ENCODE measurements at places on chromosomes 12 and 14.

GRCh38 chr14:35352274-35353233, 52.0 kb downstream of the NFKBIA start:
- H3K36me3 ChIP-seq: no peaks in the 10 kb centered on the region
- H3K4me3 ChIP-seq: no peak overlapping the region
- no peak overlapping the region for H3K27ac ChIP-seq
- no peak for DNase-seq
- H3K27me3 ChIP-seq: no peaks in the 10 kb centered on the region

DNA sequence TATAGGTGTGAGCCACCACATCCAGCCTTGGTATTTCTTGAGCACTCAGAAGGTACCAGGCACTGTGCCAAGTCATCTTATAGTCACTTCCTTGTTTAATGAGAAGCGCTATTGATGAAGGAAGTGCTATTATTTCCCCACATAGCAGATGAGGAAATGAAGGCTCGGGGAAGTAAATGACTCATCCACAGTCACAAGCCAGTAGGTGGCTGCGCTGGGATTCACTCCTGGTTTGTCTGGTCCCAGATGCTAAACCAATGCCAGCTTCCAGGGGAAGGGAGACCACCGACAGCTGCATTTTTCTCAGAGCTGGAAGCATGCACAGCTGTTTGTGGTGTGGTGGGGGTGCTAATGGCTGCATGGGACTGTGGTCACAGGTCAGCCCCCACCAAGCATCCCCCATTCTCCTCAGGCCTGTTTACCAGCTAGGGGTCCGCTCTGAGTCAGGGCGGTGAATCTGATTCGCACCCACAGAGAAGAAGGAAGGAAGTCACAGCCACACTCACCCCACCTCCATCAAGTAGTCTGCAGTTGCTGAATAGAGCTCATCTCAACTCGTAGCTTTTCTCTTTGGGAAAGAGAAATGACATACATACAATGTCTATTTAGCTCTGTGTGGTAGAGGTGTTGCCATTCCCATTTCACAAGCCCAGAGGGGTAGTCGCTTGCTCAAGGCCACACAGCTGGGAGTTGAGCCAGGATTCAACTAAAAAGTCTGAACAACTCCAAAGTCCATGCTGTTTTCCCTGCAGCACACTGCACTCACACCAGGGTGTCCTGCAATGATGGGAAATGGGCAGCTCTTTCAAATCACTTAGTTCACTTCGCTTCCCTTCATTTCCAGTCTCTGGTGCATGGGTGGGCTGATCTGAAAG, 6.3 kb upstream of the LTBP2 start:
- H3K4me1 ChIP-seq: peaks cover 9% of the 10 kb centered on the region
- H3K27ac ChIP-seq: no peak overlapping the region

GRCh38 chr14:57066887-57067513, 201.7 kb downstream of the EXOC5 start:
- peaks cover 13% of the 10 kb centered on the region for H3K4me1 ChIP-seq
- DNase-seq: peak; percentile 83
- H3K36me3 ChIP-seq: no peaks in the 10 kb centered on the region
- no peak overlapping the region for H3K27ac ChIP-seq

GRCh38 chr12:14886271-14886670, 617 bp upstream of the MGP start:
- no peaks in the 10 kb centered on the region for H3K27me3 ChIP-seq
- H3K27ac ChIP-seq: no peak overlapping the region
- H3K4me1 ChIP-seq: no peaks in the 10 kb centered on the region

- no peak overlapping the region for H3K27ac ChIP-seq
- H3K4me3 ChIP-seq: no peak overlapping the region
- no peak for DNase-seq
These were observed 208.4 kb downstream of the PPM1H start for GRCh38 chr12:62726471-62726980.

- no peak overlapping the region for H3K4me3 ChIP-seq
- no peak for DNase-seq
- no peaks in the 10 kb centered on the region for H3K4me1 ChIP-seq
- H3K36me3 ChIP-seq: no peaks in the 10 kb centered on the region
- no peaks in the 10 kb centered on the region for H3K27me3 ChIP-seq
These were observed 80.0 kb downstream of the DRAM1 start for GRCh38 chr12:101957252-101957959.

DNA sequence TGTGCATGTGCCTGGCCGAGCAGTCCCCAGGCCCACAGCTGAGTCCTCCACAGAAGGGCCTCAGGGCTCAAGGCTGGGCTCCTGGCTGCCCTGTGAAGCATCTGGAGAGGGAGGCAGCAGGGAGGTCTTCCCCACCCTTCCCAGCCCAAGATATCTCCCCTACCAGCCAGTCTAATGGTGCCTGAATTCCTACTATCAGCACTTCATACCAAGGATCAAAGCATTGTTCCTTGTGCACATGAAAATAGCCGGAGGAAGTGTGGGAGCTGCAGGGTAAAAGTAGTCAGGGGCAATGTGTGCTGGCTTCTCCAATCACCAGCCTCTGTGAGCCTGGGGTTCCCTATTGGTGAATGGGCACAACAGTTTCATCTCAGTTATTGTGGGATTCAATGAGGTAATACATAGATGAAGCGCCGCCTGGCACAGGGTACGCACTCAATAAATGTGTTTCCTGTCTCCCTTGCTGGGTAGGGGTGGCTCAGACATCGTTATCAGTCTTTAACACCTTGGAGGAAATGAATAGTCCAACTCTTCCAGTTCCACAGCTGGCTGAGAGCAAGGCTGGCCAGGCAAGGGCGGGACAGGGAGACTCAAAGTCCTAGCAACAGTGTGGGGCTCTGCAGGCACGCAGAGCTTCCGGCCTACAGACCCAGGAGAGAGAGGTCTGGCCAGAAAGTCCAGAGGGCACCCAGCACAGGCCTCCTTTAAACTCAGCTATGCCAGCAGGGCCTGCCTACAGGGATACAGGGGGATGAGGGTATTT, 39.1 kb upstream of the PNMA1 start:
- no peak for DNase-seq
- peaks cover 13% of the 10 kb centered on the region for H3K4me1 ChIP-seq
- H3K27me3 ChIP-seq: peaks cover 5% of the 10 kb centered on the region
- no peak overlapping the region for H3K4me3 ChIP-seq
- no peak overlapping the region for H3K27ac ChIP-seq

GRCh38 chr12:92065018-92065499, 80.6 kb downstream of the BTG1 start:
- H3K27me3 ChIP-seq: no peaks in the 10 kb centered on the region
- no peak overlapping the region for H3K4me3 ChIP-seq
- no peaks in the 10 kb centered on the region for H3K36me3 ChIP-seq
- no peak overlapping the region for H3K27ac ChIP-seq
- H3K4me1 ChIP-seq: peaks cover 8% of the 10 kb centered on the region

DNA sequence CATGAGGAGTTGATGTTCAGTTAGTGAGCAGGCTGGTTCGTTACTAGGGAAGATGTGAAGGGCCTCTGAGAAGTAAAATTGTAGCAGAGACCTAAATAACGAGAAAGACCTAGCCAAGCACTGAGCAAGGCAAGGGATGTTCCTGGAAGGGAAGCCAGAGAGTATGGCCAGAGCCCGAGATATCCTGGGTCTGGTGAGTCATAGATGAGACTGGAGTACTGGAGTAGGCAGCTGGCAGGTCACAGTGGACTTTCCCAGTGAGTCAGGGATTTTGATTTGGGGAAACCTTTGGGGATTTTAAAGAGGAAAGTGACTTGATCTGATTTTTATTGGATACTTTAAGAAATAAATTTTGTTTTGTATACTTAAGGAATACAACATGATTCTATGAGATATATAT, 369.0 kb downstream of the DIO2 start:
- H3K4me1 ChIP-seq: peaks cover 3% of the 10 kb centered on the region
- DNase-seq: no peak
- H3K27ac ChIP-seq: no peak overlapping the region
- H3K27me3 ChIP-seq: no peaks in the 10 kb centered on the region
- no peak overlapping the region for H3K4me3 ChIP-seq

GRCh38 chr14:95495538-95496025, 20.9 kb downstream of the SYNE3 start:
- no peak overlapping the region for H3K27ac ChIP-seq
- H3K4me1 ChIP-seq: no peaks in the 10 kb centered on the region
- H3K36me3 ChIP-seq: no peaks in the 10 kb centered on the region
- H3K4me3 ChIP-seq: no peak overlapping the region
- no peaks in the 10 kb centered on the region for H3K27me3 ChIP-seq

GRCh38 chr12:30457621-30458289, 237.9 kb downstream of the IPO8 start:
- no peaks in the 10 kb centered on the region for H3K27me3 ChIP-seq
- no peak overlapping the region for H3K27ac ChIP-seq
- no peaks in the 10 kb centered on the region for H3K36me3 ChIP-seq

DNA sequence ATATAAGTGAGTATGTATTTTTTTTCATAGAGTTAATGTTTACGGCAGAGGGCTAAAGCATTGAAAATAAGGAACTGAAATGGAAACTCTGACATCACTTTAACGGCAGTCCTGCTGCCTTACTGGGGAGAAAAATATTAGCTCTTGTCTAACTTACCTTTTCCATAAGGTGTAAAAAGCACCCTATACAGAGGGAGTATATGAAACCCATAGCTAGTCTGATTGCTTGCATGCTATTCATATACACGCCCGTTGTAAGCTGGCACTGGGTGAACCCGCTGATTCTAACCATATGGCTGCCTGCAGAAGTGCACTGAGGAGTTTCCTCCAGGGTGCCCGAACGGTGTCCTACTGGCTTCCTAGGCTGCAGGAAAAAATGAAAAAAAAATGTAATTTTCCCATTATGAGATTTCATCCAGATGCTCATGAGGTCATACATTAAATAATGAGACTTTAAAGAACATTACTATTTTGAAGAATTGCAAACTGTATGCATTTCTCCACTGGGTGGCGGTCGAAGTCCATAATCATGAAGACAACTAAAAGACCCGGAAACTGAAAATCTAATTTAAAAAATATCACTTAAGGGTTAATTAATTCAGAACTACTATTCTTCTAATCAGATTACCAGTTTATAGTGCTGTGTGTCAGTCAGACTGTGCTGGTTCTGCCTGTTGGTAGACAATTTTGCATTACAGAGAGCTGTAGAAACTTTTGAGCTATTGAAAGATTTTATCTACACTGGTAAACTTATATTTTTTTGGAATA, 144.7 kb downstream of the ALX1 start:
- no peaks in the 10 kb centered on the region for H3K4me1 ChIP-seq
- H3K36me3 ChIP-seq: no peaks in the 10 kb centered on the region
- no peak overlapping the region for H3K4me3 ChIP-seq

DNA sequence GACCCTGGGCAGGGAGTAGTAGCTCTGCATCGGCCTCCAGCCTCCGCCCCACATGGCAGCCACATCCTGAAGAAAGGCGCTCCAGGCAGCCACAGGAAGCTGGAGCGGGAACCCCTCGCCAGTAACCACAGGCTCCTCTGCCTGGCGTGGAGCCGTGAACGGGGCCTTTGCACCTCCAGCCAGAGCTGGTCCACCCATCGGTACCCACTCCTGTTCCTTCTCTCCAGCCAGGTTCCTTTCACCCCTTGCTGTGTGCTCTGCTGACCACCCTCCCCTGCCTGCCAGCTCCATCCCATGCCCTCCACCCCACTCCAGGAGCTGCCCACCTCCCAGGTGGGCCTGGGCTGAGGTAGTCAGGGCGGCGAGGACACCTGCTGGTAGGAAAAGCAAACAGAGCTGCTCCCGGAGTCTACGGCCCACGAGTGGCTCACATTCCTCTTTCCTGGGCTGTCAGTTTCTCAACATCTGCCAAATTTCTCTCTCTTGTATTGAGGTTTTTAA, 2.7 kb downstream of the TGFB3 start:
- no peak overlapping the region for H3K4me3 ChIP-seq
- H3K36me3 ChIP-seq: no peaks in the 10 kb centered on the region
- no peak overlapping the region for H3K27ac ChIP-seq
- DNase-seq: peak; percentile 76

DNA sequence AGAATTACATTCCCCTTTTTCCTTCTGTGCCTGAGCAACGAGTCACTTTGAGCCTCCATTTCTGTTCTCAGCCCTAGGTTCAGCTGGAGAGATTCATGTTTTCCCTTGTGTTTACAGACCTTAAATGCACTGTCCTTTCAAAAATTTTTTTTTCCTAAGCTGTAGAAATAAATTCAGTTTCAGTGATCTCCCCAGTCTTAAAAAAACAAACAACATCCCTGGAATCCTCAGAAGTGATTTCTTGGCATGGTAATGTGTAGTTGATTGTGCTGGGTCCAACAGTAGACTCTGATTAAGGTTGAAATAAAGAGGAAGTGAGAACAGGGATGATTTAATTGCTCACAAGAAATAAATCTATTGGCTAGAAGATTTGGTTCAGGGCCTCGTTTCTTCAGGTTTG, 89.3 kb downstream of the NTN4 start:
- H3K4me3 ChIP-seq: no peak overlapping the region
- H3K27me3 ChIP-seq: no peaks in the 10 kb centered on the region
- DNase-seq: no peak
- H3K4me1 ChIP-seq: peaks cover 6% of the 10 kb centered on the region
- H3K27ac ChIP-seq: no peak overlapping the region
- no peaks in the 10 kb centered on the region for H3K36me3 ChIP-seq

- H3K4me1 ChIP-seq: peaks cover 40% of the 10 kb centered on the region
- no peak overlapping the region for H3K27ac ChIP-seq
- peaks cover 78% of the 10 kb centered on the region for H3K27me3 ChIP-seq
These were observed 2.0 kb downstream of the BHLHE41 start for GRCh38 chr12:26122681-26123481.

- peaks cover 28% of the 10 kb centered on the region for H3K27me3 ChIP-seq
- H3K4me1 ChIP-seq: no peaks in the 10 kb centered on the region
- H3K4me3 ChIP-seq: peak overlapping the region; percentile 93
- DNase-seq: peak; percentile 78
- H3K36me3 ChIP-seq: no peaks in the 10 kb centered on the region
- no peak overlapping the region for H3K27ac ChIP-seq
These were observed 18.1 kb downstream of the VSX2 start for GRCh38 chr14:74257078-74257940.

- no peak overlapping the region for H3K27ac ChIP-seq
- DNase-seq: no peak
- no peaks in the 10 kb centered on the region for H3K27me3 ChIP-seq
- no peak overlapping the region for H3K4me3 ChIP-seq
- peaks cover 4% of the 10 kb centered on the region for H3K4me1 ChIP-seq
These were observed 5.7 kb downstream of the FAM177A1 start for GRCh38 chr14:35051796-35052195.

DNA sequence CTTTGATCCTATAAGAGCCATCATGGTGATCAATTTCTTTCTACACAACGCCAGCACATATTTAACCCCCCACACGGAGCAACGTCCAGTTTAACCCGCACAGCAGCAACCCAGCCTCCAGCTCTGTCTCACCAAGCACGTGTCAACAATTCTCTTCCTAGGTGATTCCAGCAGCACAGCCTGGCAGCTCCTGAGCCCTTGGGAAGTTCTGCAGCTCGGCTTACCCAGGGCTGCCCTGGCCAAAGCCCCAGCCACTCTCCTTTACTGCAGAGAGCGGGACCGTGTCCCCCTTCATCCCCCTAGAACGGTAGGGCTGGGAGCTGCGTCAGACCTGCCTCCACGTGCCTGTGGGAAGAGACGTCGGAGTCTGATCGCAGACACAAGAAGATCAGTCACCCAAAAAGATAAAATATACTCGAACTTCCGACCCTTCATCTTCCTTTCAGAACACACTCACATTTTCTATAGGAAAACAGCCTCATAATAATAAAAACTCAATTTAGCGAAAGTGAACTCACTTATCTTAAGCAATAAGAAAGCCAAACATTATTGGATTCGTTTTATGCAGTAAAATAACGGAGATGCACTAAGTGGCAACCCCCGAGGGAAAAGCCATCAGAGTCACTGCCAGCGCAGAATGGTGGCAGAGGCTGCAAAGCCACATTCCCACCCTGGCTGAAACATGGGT, 7.6 kb downstream of the TMEM121 start:
- H3K27ac ChIP-seq: no peak overlapping the region
- H3K4me3 ChIP-seq: no peak overlapping the region
- no peak for DNase-seq
- H3K36me3 ChIP-seq: no peaks in the 10 kb centered on the region
- H3K4me1 ChIP-seq: no peaks in the 10 kb centered on the region

Data from GM23338 (cell line).